GM06990 (cell line): ENCODE measurements at places on chromosomes 4 and X.
A peak's percentile ranks its signal among the peaks of the same experiment; 100 is the strongest.

- DNase-seq, result no peak
Measured at GRCh38 chr4:67727124-67727850, 26.3 kb upstream of the UBA6 start.

- no peak for DNase-seq
Measured at GRCh38 chr4:125497861-125498260, 183.1 kb downstream of the FAT4 start.

GRCh38 chr4:164484551-164484950 lies 269.4 kb upstream of the SMIM31 start:
- no peak for DNase-seq

DNA sequence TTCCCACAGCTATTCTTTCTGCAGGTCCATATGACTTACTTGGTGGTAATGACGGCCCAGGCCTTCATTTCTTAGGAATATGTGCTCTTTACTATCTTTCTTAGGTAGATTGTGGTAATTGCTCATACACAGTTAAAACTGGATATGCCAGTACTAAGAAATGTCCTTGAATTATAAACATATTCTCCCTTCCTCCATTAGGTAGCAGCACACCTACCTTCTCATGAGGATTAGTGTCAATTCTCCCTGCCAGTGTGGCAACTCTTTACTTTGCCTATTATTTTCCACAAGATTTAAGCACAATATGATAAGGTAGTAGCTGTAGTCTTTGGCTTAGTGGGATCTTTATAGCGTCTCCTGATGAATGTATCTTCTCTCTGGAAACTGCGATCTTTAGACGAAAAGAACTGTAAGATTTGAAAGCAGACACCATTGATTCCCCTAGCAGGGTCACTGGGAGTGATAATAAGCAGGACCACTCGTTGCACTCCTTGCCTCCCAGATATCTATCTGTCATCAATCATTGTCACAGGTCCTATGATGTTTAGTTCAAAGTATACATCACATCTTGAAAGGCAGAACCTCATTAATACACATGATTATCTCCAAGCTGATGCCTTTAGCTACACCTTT lies 1240.7 kb downstream of the C4orf33 start:
- no peak for DNase-seq

- DNase-seq, result no peak
Measured at GRCh38 chr4:77100234-77100633, 24.4 kb upstream of the CCNI start.

DNA sequence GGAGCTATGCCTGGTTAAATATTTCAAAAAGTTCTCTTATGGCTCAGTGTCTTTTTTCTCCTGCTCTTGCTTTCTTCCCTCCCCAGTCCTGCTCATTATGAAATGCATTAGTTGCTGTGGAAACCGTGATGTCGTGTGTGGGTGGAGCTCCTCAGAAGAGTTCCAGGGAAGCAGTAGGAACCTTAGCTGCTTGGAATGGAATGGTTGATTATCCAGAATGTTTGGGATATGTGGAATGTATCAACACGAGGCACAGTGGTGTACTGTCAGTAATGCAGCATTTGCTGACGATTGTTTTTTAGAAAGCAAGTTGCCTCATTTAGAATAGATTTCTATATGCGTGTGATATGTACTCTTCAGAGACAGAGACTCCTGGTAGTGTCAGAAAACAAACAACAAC lies 333.2 kb downstream of the ARHGAP10 start:
- DNase-seq, result no peak

- DNase-seq, result no peak
Measured at GRCh38 chrX:123157586-123157985, 26.5 kb upstream of the GRIA3 start.

GRCh38 chr4:95410387-95410977 lies 138.3 kb downstream of the UNC5C start:
- DNase-seq, result no peak

- no peak for DNase-seq
Measured at GRCh38 chr4:103018391-103019307, 856 bp downstream of the SLC9B1 start.

- DNase-seq, result no peak
Measured at GRCh38 chrX:17836830-17837229, 24.3 kb downstream of the RAI2 start.

DNA sequence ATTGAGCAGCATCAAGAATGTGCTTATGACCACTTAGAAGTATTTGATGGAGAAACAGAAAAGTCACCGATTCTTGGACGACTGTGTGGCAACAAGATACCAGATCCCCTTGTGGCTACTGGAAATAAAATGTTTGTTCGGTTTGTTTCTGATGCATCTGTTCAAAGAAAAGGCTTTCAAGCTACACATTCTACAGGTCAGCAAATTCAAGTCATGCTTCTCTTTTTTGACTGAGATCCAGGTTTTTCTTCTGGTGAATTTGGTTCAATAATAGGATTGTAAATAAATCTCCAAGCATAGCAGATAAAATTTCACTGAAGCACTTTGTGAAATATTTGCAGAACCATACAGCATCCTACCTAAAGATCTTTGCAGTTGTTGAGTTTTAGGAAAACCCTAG lies 218.1 kb downstream of the TLL1 start:
- no peak for DNase-seq

DNA sequence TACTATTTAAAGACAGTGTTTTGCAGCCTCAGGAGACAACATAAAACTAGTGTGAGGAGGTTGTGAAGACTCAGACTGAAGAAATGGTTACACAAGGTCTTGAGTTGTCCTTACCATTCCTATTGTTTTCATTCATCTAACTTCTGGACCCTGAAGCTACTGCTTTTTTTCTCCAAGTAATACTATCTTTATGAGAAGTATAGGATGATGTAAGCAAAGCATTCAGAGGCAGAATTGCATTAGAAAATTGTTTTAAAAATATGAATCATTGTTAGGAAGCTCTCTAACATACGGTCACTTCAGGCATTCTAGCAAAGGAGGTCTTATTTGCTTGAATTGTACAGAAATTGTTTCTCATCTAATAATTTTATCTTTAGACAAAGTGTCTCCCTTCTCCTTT lies 357.8 kb downstream of the TLL1 start:
- no peak for DNase-seq

DNA sequence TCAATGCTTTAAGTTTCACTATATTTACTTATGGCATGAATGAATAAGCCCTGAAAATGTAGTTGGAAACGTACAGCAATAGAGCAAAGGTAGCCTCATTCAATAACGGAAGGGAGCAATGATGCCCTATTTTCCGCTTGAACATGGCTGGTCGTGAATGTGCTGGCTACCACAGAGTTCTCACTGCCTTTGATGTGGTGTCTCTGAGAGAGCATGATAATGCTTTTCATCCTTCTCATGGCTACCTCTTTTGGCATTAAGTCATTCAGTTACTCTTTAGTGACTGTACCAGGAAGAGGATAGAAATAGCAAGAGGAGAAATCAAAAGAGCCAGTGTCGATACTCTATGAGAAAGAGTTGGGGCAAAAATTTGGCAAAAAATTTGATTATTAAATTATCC lies 308.0 kb downstream of the PPP3CA start:
- no peak for DNase-seq

- no peak for DNase-seq
Measured at GRCh38 chr4:6662591-6662990, 22.1 kb downstream of the MRFAP1 start.

- DNase-seq, result no peak
Measured at GRCh38 chrX:101685923-101686322, 26.3 kb upstream of the ARMCX2 start.

GRCh38 chr4:17595471-17596005 lies 18.5 kb downstream of the LAP3 start:
- DNase-seq, result peak; percentile 44

DNA sequence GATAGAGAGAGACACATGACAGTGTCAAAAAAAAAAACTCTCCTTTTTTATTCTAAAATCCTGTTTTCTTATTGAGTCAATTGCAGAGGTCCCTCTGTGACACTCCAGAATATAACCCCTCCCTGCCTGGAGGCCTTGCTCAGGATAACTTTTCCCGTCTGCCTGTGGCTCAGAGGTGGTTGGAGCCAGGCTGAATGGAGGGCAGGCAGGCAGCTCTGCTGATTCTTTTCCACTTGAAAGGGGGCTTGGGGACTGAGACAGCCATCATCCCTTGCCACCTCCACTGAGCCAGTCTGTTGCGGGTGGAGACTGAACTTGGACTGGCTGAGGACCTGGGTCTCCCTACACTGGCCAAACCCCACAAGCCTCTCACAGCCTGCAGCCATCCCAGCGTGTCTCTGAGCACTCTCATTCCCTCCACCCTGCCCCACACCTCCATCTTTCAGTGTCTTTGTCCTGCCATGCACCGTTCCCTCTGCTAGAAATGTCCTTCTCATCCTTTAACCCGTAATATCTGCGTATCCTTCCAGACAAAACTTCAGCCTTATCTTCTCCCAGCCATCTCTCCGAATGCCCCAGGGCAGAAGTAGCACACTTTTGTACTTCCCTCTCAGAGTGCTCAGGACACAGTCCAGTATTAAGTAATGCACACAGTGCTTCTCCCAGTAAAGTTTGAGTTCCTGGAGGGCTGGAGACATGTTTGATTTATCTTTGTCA lies 139.9 kb downstream of the CHIC2 start:
- DNase-seq, result no peak

DNA sequence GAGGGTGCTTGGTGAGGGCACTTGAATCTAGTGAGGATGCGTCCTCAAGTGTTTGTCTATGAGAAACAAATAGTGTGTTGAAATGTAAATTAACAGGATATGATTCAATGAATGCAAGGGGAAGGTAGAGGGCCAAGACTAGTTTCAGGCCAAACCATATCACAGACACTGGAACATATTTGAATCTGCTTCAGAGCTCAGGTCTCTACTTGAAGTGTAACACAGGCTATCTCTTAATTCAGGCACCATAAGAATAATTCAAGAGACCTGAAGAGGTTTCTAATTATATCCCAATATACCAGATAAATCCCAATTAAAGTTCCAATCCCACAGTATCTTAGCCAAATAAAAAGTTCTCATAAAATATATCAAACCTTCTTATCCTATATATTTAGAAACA lies 146.5 kb upstream of the INTU start:
- no peak for DNase-seq

DNA sequence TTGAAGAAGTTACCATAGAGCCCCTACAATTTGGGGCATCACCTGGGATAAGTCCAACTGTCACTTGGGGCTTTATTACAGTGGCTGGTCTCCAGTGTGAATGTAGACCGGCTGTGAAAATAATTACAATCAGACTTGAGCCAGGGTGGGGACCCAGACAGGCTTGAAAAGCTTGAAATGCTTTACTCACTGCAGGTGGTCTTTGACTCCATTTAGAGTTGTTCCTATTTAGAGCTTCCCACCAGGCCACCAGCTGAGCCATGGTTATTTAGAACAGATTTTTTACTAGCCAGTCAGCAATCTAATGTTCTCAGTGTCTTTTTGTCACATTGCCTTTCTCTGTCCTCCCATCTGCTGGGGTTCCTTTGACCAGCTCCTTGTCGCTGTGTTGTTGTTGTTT lies 5.7 kb downstream of the ARHGAP10 start:
- DNase-seq, result no peak

DNA sequence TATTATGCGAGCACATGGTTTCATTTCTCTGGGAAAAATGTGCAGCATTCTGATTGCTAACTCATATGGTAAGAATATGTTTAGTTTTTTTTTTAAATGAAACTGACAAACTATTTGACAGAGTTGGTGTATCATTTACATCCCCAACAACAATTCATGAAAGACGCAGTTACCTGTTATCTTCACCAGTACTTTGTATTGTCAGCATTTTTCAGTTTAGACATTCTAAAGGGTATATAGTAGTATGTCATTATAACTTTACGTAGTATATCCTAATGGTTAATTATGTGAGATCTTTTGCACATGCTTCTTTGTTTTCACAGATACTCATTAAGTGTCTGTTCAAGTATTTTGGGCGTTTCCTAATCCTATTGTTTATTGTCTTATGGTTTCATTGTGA lies 891.1 kb upstream of the AGA start:
- DNase-seq, result no peak

DNA sequence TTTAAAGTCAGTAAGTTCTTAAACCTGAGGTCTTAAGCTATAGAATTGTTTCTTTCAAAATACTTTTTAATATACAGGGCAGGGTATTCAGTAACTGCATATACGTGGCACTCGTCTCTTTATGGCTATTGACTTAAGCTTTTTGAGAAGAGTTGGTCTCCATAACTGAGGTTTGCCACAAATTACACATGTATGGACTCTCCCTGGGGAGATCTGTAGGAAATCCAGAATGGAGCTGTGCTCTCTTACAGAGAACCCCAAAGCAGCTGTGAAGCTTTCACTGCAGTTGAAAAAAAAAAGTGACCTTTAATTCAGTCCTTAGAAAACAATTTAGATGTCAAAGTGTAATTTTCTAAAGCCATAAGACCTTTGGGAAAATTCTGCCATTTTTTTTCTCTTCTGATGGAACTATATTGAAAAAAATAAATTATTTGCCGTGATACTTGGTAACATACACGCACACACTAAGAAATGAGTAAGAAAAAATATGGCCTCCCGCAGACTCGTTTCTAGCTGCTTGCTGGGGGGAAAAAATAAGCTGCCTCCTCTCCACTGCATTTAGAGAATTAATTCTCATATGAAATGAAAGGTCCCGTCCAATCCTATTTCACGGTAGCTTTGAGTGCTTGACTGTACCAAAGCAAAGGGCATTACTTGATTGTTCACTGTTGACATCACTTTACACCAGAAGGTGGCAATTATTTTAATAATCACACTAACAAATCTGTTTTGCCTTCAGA lies 159.4 kb upstream of the TENM3 start:
- no peak for DNase-seq

DNA sequence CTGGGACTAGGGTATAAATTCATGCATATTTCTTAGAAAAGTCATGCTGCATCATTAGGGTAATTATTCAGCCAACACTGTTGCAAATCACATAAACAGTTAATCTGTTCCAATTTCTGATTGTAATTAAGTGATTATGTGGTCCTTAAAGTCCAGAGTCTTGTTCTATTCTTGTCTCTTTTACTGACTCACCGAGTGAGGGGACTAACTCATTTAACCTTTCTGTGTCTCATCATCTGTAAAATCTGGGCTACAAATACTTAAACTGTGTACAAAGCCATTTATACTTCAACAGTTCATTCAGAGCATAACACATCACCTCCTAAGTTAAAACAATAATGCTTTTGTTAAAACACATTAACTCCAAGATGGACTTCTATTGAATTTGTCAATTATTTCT lies 65.4 kb upstream of the KLHL13 start:
- DNase-seq, result no peak

GRCh38 chrX:29130905-29131304 lies 543.7 kb downstream of the IL1RAPL1 start:
- DNase-seq, result no peak

DNA sequence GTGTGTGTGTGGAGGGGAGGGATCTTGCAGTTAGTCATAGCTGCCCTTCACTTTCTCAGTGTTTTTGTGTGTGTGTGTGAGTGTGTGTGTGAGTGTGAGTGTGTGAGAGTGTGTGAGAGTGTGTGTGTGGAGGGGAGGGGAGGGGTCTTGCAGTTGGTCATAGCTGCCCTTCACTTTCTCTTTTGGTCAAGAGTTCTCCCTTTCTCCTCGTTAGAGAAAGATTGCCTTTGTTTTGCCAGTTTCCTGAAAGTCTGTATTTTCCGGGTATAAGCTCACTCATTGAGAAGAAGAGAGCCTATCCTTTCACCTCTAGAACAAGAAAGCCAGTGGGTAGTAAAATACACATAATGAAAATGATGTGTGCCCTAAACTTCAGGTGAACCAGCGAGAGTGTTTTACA lies 75.2 kb upstream of the ENPP6 start:
- DNase-seq, result no peak

- no peak for DNase-seq
Measured at GRCh38 chr4:72761368-72762038, 192.5 kb upstream of the ADAMTS3 start.
